ENCODE measurements at places on chromosomes 11 and 22.

GRCh38 chr11:117204283-117205080 lies 5.3 kb downstream of the TAGLN start:
- no peak for DNase-seq

DNA sequence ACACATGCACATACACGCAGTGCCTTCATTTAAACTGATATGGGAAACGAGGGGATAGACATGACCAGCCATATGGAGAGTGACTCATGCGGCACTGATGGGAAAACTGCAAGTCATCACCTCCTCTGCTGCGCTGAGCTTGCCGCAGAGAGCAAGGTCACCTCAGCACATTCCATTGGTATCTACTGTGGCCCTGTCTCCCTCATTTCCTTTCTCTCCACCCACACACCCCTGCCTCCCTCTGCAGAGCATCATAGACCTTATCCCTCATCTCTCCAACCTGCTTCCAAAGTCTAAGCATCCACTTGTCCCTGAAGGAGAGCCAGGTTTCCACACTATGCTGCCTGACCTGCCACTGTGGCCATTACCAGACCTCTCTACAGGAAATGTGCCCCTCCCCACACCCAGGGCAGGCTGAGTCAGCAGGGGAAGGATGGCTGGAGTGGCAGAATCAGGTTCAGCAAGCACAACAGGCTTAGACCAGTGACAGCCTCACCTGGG lies 116.9 kb upstream of the SNX19 start:
- DNase-seq = peak; percentile 34

DNA sequence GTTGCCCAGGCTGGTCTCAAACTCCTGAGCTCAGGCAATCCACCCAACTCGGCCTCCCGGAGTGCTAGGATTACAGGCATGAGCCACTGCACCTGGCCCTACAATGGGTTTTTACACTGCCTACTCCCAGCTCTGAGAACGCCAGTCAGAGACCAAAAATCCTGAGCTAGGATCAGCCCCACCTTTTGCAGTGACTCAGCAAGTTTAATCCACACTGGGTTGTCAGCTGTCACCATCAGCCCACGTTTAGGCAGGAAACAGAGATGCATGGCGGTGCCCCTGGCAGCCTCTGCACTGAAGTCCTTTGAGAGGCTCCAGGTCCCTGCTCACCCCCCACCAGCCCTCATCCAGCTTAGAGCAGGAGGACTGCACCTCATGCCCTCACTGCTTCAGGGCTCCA lies 117.6 kb downstream of the ARHGAP8 start:
- DNase-seq = no peak

GRCh38 chr11:95559899-95560298 lies 229.7 kb downstream of the FAM76B start:
- peak; percentile 62 for DNase-seq

- no peak for DNase-seq
Observed at GRCh38 chr22:18071968-18072310, 5.9 kb upstream of the PEX26 start.

GRCh38 chr11:127738771-127739286 lies 738.3 kb upstream of the KIRREL3 start:
- no peak for DNase-seq

- DNase-seq = no peak
Observed at GRCh38 chr11:62770778-62771143, 435 bp upstream of the TAF6L start.

DNA sequence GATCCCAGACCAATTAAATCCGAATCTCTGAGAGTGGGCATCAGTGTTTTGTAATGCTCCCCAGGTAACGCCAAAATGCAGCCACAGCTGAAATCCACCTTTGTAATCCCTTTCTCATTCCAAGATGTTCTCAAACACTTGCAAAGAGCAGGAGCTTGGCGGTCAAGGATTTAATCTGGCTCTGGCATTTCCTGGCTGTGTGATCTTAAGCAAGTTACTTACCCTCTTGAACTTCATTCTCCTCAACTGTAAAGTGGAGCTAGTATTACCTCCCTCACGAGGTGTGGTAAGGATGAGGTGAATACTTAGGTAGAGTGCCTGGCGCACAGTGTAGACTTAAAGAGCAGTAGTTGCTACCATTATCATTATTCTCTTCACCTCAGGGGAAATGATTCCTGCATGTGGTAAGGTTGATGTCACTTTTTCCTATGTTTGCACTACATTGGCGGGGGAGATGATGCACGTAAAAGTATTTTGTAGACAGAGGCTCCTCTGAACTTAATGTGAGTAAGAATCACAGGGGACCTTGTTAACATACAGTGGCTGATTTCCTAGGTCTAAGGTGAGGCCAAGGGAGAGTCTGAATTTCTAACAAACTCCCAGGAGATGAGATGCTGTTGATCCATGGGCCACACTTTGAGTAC lies 210.4 kb upstream of the PITPNB start:
- no peak for DNase-seq

- DNase-seq = peak; percentile 37
Observed at GRCh38 chr22:19179497-19180048, 1.0 kb upstream of the SLC25A1 start.

GRCh38 chr22:40709752-40710413 lies 30.6 kb downstream of the MCHR1 start:
- no peak for DNase-seq

GRCh38 chr22:34017205-34017604 lies 96.9 kb upstream of the LARGE1 start:
- no peak for DNase-seq

- no peak for DNase-seq
Observed at GRCh38 chr11:72480347-72480746, 46.0 kb upstream of the CLPB start.

DNA sequence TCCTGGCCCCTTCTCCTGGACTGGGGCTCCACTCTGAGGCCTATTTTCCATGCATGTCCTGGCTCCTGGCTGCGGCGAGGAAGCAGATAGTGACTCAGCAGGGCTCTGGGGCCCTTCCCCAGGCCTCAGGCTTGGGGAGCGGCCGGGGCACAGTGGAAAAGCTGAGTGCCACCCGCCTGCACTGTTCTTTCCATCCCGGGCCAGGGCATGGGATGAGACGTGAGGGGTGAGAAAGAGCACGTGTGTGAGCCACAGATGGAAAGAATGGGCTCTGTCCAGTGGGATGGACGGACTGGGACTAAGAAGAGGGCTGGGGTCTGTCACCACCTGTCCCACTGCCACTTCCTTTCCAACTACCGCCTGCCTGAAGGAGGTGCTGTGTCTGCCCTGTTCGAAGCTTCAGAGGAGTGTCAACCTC lies 12.8 kb downstream of the SLC37A2 start:
- no peak for DNase-seq

GRCh38 chr11:88013508-88014065 lies 161.7 kb downstream of the RAB38 start:
- no peak for DNase-seq

DNA sequence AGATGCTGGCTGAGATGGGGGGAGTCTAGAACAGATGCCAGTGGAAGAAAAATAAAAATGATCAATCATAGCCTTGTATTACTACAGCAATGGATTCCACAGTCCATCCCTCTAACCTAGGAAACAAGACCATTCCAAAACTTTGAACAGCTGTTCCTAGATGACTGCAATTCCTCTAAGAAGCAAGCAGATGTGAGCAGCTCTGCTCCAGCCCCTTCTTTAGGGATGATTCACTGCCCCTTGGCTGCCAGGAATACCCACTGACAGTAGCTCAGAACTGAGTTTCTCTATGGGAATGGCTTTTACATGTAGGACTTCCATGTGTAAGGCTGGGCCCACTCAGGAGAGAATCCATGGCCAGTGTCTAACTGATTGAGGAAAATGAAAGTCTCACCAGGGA lies 943.9 kb downstream of the OPCML start:
- no peak for DNase-seq

- DNase-seq = no peak
Observed at GRCh38 chr11:3886985-3887384, 31.5 kb downstream of the STIM1 start.

GRCh38 chr11:35856259-35856658 lies 87.6 kb upstream of the LDLRAD3 start:
- no peak for DNase-seq

DNA sequence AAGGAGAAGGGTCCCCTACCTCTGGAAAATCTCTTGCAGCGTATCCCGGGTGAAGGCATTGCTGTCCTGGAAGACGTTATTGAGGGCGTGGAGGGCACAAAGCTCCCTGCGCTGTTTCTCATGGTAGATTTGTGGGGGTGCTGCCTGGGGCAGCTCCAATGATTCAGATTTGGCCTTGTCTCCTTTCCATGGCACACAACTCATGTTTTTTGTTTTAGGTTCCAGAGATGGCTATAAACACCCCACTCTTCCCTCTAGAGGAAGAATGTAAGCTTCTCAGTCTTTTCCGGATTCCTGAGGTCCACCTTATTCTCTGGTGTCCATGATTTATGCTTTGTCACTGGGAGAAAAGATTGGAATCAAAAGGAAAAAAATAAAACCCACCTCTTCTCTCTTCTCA lies 959 bp downstream of the JOSD1 start:
- no peak for DNase-seq

- no peak for DNase-seq
Observed at GRCh38 chr22:46504584-46504983, 32.8 kb downstream of the CELSR1 start.

GRCh38 chr11:103476874-103477273 lies 367.6 kb downstream of the DYNC2H1 start:
- no peak for DNase-seq

- DNase-seq = peak; percentile 59
Observed at GRCh38 chr22:30044369-30044768, 35.9 kb upstream of the HORMAD2 start.

GRCh38 chr11:69193629-69194028 lies 37.9 kb downstream of the SMIM38 start:
- no peak for DNase-seq

- no peak for DNase-seq
Observed at GRCh38 chr11:18986744-18987143, 47.5 kb upstream of the MRGPRX1 start.

GRCh38 chr11:131904756-131905155 lies 534.3 kb downstream of the NTM start:
- DNase-seq = no peak

DNA sequence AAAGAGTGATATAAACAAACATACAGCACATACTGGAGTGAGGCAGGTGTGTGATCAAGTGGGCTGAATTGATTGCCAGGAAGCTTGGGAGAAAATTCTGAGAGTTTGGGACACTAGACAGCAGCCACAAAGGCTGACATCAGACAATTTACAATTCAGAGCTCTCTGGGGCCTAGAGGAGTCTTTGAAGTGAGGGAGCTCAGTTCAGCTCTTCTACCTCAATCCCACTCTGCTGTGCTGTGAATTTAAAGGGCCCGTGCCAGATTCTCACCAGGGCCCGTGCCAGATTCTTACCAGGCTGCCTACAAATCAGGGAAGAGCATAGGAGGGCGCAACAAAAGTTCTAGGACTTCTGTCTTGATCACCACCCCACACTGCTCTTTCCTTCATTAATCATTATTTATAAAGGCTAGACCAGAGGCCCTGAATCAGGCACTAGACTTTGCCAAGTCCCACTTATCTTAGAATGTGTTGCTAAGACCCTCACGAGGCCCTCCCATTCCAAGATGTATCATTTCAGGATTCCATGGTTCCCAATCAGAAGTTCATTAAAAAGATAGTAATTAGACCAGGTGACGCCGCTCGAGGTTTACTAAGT lies 112.4 kb downstream of the KIRREL3 start:
- no peak for DNase-seq

GRCh38 chr11:31236143-31236542 lies 133.4 kb downstream of the DCDC1 start:
- DNase-seq = peak; percentile 46

DNA sequence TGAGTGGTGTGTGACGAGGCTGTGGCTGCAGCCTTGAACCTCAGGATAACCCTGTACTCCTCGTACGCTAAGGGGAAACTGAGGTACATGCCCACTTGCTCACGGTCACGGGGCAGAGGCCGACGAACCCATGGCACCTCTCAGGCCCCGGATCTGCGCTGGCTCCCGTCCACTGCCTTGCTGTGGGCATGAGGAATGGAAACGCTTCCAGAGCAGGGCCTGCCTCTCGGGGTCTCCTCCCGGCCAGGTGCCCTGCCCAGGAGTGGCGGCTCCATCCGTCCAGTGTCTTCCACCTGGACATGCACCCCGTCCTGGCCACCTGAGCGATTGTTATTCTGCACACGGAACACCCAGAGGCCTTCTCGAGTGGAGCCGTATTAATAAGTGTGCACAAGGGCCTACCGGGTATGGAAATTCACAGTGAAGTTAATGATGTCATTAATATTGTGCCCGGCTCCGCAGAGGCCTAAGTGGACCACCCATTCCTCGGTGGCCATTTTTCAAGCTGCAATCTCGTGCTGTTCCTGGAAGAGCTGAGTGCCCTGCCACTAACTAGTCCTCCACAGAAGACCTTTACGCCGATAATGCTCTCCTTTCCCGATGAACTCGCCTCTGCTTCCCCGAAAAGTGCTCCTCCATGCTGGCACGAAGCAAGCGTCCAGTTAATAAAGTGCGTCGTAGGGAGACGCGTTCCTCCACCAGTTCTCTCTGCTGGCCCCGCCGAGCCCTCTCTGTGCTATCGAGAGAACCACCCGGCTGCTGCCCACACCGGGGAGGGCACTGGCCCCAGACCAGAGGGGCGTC lies 927.9 kb downstream of the BRD1 start:
- no peak for DNase-seq

GRCh38 chr22:27298332-27298731 lies 503.2 kb downstream of the MN1 start:
- DNase-seq = no peak

DNA sequence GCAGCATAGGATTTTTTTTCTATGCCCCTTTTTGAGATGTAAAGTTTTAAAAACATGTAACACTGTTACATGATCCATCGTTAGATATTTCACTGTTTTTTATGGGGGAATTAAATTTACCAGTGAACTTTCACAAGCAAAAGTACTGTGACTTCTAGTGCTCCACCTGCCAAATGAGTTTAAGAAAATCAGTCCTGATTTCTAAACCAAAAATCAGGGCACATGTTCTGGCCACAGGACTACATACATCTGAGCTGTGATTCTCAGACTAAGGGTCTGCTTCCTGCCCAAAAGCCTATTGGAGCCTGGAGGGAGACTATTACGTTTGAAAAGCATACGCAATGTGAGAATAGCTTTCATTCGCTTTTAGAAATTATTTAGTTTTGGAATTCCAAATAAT lies 22.5 kb downstream of the TMPRSS13 start:
- DNase-seq = no peak

- DNase-seq = no peak
Observed at GRCh38 chr11:122068141-122068540, 47.9 kb downstream of the BLID start.

All from T47D (cell line).